ENCODE measurements at places on chromosomes 5 and 9.

- DNase-seq: no peak
Observed at GRCh38 chr9:27349698-27350080, 52.7 kb upstream of the EQTN start.

- no peak for DNase-seq
Observed at GRCh38 chr9:123335193-123335985, 20.6 kb upstream of the CRB2 start.

DNA sequence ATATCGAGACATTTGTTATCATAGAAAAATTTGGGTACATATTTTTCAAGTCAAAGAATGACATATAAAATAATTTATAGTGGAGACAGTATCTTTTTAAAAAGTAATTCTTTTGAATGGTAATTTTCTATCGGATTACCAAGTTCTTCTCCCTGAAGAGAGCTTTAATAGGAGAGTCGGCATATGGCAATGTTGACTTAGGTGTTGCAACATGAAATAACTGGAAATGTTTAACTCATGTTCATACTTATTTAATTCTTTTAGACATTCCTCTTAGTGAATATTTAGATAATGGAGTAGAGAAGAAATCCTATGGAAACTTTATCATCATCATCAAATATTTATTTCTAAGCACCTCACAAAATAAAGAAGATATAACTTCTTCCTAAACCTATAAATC lies 118.2 kb upstream of the CTNND2 start:
- no peak for DNase-seq

DNA sequence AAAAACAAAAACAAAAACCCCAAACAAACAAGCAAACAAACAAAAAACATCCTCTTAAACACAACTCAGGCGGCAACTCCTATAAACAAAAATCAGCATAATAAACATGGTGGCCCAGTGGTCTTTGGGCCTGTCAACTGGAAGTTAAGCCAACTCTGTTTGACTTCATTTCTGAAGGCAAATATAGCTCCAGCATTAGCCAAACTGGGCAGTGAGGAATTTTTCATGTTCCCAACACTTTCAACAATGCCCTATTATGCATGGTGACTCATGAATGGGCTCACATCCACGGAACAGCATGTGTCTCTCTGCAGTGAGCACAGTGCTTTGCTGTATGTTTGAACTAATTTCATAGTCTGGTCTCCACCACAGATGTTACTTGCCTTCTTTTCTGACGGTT lies 143.9 kb upstream of the STC2 start:
- no peak for DNase-seq

DNA sequence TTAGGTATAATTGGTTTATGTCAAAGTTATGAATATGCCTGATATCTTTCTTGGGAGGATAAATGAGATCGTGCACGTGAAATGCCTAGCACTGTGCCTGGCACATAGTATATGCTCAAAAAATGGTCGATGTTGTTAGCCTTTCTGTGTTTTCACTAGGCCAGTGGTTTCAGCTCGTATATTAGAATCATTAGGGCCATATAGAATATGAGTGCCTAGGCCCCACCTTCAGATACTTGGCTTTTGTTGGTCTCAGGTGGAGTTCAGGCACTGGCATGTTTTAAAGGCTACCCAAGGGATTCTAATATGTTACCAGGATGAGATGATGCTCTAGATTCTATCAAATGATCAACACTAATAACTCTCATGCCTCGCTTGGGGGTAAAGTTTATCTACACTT lies 56.8 kb downstream of the ELL2 start:
- no peak for DNase-seq

DNA sequence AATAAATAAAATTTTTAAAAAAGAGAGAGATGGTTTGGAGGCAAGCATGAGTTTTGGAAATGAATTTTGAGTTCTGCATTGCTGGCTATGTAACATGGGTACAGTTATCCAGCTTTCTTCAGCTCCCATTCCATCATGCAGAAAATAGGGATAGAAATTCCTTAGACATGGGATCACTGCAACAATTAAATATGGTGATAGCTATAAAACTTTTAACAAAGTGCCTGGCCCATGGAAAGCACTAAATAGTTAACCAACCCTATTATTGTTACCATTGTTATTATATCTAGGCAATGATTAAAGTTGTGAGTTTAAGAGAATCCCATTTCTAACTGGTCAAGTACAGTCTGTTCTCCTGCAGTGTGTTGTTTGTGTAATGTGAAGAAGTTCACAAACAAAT lies 115.4 kb upstream of the GAS1 start:
- DNase-seq: no peak

GRCh38 chr9:15426019-15426418 lies 3.3 kb downstream of the SNAPC3 start:
- DNase-seq: no peak

- DNase-seq: no peak
Observed at GRCh38 chr5:58775701-58776262, 192.9 kb downstream of the RAB3C start.

- DNase-seq: no peak
Observed at GRCh38 chr5:181188700-181189362, 16.2 kb downstream of the TRIM7 start.

- DNase-seq: no peak
Observed at GRCh38 chr5:109852371-109853155, 162.8 kb downstream of the MAN2A1 start.

DNA sequence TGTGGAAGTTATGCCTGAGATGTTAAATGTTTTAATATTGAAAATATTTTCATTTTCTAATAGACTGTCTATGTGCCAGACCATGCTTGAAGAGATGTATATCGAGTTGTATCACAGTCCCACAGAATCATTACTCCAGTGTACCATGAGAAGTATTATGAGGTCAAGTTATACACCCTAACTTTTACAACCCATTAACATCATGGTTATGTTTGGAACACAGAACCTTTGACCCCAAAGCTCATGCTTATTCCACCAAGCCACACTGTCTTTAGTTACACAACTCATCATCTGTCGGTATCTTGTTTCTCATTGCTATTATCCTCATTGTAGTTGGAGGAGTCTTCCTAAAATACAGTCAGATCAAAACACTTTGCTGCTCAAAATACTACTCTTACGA lies 248.0 kb downstream of the KCTD16 start:
- no peak for DNase-seq

- DNase-seq: no peak
Observed at GRCh38 chr5:53035868-53036381, 46.8 kb downstream of the ITGA2 start.
